ENCODE measurements at places on chromosomes 4 and X. TPM values are rescaled to one million over a fixed set of nuclear protein-coding genes. Genes with fewer than 3 reads are reported as not detected.

Gene ANK2
- total RNA-seq = 1.9 TPM

Gene AMOT
- 0.35 TPM for total RNA-seq

Gene TNMD
- not detected for total RNA-seq

Gene PRRG3
- total RNA-seq = not detected

Gene SCML2
- total RNA-seq = 2.5 TPM

Gene MAGEB17
- total RNA-seq = not detected

Gene TCEAL6
- not detected for total RNA-seq

DNA sequence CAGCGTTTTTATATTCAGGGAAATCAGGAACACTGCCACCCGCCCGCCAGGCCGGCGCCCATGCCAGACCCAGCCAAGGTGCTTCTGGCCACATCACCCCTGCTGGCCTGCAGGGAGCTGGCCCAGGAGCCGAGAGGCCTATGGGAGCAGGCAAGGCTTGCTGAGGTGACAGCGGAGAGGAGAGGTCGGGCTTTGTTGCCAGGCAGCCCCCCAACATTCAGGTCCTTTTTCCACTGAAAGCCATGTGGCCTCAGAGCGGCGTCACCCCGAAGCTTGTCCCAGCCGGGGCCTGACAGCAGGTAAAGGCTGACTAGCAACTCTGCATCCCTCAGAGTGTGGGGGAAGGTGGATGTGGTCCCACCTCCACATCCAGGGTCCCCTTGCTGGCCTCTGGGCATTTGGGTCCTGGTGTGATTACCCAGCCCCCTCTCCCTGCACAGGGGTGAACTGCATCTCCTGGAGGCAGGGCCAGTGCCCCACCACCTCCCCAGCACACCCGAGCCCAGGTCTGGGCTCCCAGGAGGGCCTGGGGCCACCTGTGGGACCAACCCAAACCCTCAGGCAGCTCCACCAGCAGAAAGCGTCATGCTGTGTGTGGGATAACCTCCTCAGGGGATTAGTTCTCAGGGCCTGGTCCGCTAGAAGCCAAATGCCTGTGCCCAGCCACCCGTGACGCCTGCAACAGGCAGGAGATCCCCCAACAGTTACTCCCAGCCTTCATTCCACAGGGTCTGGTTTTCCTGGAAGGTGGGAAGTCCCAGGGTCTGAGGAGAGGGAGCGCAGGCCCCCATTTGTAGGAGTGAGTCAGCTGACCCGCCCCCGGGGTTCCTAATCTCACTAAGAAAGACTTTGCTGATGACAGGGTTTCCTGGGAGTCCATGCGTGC lies at the start of gene PDE6B:
Gene PDE6B (plus strand): TSS at position 869 of the 886 bp plus-strand sequence. CDS start 54 bp downstream, outside the sequence.
- DNase-seq = no peak
- H3K36me3 ChIP-seq = no peaks in the 10 kb centered on the region
- no peak within 1 kb of the TSS for H3K4me3 ChIP-seq
- H3K4me1 ChIP-seq = no peaks in the 10 kb centered on the region
- no peak within 1 kb of the TSS for H3K27ac ChIP-seq

- no peak overlapping the region for H3K4me3 ChIP-seq
- H3K4me1 ChIP-seq = no peaks in the 10 kb centered on the region
- H3K27me3 ChIP-seq = no peaks in the 10 kb centered on the region
- H3K36me3 ChIP-seq = no peaks in the 10 kb centered on the region
- no peak for DNase-seq
Measured at GRCh38 chrX:128676651-128677050, 624.4 kb upstream of the ACTRT1 start.

- no peak for DNase-seq
- H3K36me3 ChIP-seq = peaks cover 54% of the 10 kb centered on the region
- H3K4me1 ChIP-seq = peaks cover 2% of the 10 kb centered on the region
- no peak overlapping the region for H3K4me3 ChIP-seq
- H3K27ac ChIP-seq = no peak overlapping the region
Measured at GRCh38 chr4:102281171-102281839, 64.0 kb downstream of the SLC39A8 start.

DNA sequence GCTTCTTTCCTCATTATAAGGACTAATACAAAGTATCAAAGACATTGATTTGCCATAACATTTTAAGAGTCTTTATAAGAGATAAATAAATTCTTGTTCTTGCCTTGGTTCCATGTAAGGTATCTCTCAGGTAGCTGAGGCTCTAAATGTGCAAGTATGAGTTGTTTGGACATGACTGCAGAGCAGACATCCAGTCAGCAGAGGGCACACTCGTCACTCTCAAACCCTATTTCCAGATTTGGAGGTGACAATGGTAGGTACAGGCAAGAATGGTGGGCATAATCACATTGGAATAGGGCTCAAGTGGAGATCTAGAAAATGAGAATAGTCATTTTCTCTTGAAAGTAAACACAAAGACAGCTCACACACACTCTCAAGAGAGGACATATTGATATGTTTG lies 133.3 kb upstream of the ZIC3 start:
- no peak overlapping the region for H3K27ac ChIP-seq
- H3K4me3 ChIP-seq = no peak overlapping the region
- no peaks in the 10 kb centered on the region for H3K36me3 ChIP-seq
- H3K4me1 ChIP-seq = no peaks in the 10 kb centered on the region
- DNase-seq = no peak

DNA sequence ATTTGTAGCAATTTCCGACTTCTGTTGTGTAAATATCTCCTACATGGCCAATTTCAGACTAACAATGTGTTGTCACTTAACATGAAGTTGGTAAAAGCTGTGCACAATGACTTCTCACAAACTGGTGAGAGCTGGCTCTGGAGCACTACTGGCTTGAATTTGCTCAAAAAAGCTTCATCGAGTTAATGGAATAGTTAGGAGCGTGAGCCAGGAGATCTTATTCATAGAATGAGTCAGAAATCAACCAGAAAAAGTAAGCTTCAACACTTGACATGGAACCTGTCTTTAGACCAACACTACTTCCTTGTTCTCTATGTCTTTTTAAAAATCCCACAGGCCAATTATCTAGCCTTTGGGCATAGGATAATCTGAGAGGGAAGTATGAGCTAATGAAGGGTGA lies 7.9 kb upstream of the CHRDL1 start:
- H3K4me3 ChIP-seq = no peak overlapping the region
- no peaks in the 10 kb centered on the region for H3K4me1 ChIP-seq
- no peaks in the 10 kb centered on the region for H3K36me3 ChIP-seq
- no peak for DNase-seq
- H3K27me3 ChIP-seq = no peaks in the 10 kb centered on the region
- no peak overlapping the region for H3K27ac ChIP-seq

- H3K4me3 ChIP-seq = no peak overlapping the region
- no peak overlapping the region for H3K27ac ChIP-seq
- no peaks in the 10 kb centered on the region for H3K4me1 ChIP-seq
- H3K27me3 ChIP-seq = peaks cover 3% of the 10 kb centered on the region
Measured at GRCh38 chrX:149648932-149649331, 17.3 kb upstream of the TMEM185A start.

DNA sequence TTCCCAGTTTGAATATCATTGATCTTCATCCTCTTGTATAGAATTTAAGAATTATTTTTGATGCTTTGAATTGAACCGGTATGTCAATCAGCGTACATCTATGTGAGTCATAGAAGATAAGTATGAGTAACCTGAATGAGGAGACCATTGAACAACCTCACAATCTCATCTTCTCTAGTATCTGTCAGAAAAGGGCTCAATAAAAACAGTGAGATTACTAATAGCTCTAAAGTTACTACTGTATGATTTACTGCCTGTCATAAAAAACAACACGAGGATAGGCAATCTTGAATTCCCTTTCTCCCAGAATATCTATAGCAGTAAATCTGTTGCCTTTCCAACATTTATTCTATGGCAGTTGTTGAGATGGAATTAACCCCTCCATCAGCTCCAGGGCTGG lies 36.1 kb downstream of the PHOX2B start:
- no peaks in the 10 kb centered on the region for H3K36me3 ChIP-seq
- no peak overlapping the region for H3K27ac ChIP-seq
- no peak for DNase-seq
- no peaks in the 10 kb centered on the region for H3K27me3 ChIP-seq
- no peak overlapping the region for H3K4me3 ChIP-seq

GRCh38 chr4:39596971-39597370 lies 41.7 kb downstream of the SMIM14 start:
- H3K27me3 ChIP-seq = no peaks in the 10 kb centered on the region
- H3K4me3 ChIP-seq = no peak overlapping the region
- DNase-seq = no peak

DNA sequence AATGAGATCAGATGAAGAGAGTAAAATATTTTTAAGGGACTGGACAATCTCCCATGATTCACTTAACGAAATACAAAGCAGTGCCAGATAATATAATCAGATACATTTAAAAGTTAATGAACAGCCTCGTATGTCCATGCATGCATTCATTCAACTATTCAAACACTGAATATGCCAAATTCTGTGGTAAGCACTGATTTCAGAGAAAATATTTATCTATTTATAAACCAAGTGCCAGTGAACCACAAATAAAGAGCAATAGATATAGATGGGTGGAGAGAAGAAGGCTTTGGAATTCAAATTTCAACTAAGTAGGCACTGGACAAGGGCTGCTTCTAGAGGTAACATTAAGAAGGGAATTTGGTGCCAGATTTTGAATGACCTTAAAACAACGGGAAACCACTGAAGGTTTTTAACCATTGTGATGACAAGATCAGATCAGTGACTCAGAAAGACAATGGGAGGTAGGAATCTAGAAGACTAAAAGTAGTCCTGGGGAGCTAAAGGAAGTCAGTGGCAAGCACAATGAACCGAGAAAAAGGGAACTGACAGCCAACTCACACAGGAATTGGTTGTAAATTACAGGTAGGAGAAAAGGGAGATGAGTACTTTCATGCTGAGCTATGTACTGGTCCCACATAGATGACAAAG lies 14.2 kb downstream of the ELOVL6 start:
- no peak overlapping the region for H3K27ac ChIP-seq
- peaks cover 8% of the 10 kb centered on the region for H3K4me1 ChIP-seq
- no peak overlapping the region for H3K4me3 ChIP-seq
- DNase-seq = no peak

- peaks cover 49% of the 10 kb centered on the region for H3K27me3 ChIP-seq
- peaks cover 4% of the 10 kb centered on the region for H3K4me1 ChIP-seq
- H3K27ac ChIP-seq = no peak overlapping the region
- no peak overlapping the region for H3K4me3 ChIP-seq
- DNase-seq = no peak
Measured at GRCh38 chr4:127776620-127777019, 5.5 kb upstream of the HSPA4L start.

- no peaks in the 10 kb centered on the region for H3K36me3 ChIP-seq
- no peaks in the 10 kb centered on the region for H3K4me1 ChIP-seq
- no peak for DNase-seq
- H3K27ac ChIP-seq = no peak overlapping the region
- no peaks in the 10 kb centered on the region for H3K27me3 ChIP-seq
Measured at GRCh38 chr4:162149644-162150043, 14.2 kb downstream of the FSTL5 start.

GRCh38 chr4:152659806-152660205 lies 20.0 kb downstream of the TMEM154 start:
- no peak overlapping the region for H3K27ac ChIP-seq
- H3K27me3 ChIP-seq = no peaks in the 10 kb centered on the region
- H3K4me3 ChIP-seq = no peak overlapping the region

- H3K36me3 ChIP-seq = no peaks in the 10 kb centered on the region
- no peak overlapping the region for H3K4me3 ChIP-seq
- no peaks in the 10 kb centered on the region for H3K27me3 ChIP-seq
- peaks cover 4% of the 10 kb centered on the region for H3K4me1 ChIP-seq
Measured at GRCh38 chrX:10197279-10198210, 40.8 kb downstream of the CLCN4 start.

- no peak overlapping the region for H3K4me3 ChIP-seq
- no peaks in the 10 kb centered on the region for H3K4me1 ChIP-seq
- H3K27me3 ChIP-seq = no peaks in the 10 kb centered on the region
- no peak for DNase-seq
- no peaks in the 10 kb centered on the region for H3K36me3 ChIP-seq
- no peak overlapping the region for H3K27ac ChIP-seq
Measured at GRCh38 chr4:8725845-8726244, 133.3 kb downstream of the CPZ start.

- no peak overlapping the region for H3K4me3 ChIP-seq
- no peak overlapping the region for H3K27ac ChIP-seq
- no peaks in the 10 kb centered on the region for H3K27me3 ChIP-seq
- H3K36me3 ChIP-seq = no peaks in the 10 kb centered on the region
- no peaks in the 10 kb centered on the region for H3K4me1 ChIP-seq
Measured at GRCh38 chrX:98379134-98379533, 1495.4 kb downstream of the RPA4 start.

- H3K27me3 ChIP-seq = peaks cover 24% of the 10 kb centered on the region
- no peaks in the 10 kb centered on the region for H3K36me3 ChIP-seq
- no peaks in the 10 kb centered on the region for H3K4me1 ChIP-seq
- H3K27ac ChIP-seq = no peak overlapping the region
Measured at GRCh38 chr4:121448231-121448630, 67.4 kb upstream of the QRFPR start.

DNA sequence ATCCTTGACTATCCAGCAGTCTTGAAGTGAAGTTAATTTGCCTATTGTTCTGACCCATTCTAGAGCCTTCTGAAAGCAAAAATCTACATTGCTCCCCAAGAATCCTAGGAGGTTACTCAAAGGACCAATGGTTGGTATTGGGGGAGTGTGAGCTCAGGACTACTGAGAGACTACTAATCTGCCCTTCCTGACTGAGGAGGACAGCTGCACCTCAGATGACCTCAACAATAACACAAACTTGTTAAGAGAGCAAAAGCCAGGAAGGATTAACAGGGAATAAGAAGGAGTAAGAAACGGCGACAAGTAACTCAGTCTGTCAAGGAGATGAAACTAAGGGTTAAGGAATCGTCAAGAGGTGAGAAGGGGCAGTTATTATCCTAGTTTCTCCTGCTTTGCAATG lies 43.4 kb downstream of the IDS start:
- no peaks in the 10 kb centered on the region for H3K36me3 ChIP-seq
- H3K4me3 ChIP-seq = no peak overlapping the region
- H3K27ac ChIP-seq = no peak overlapping the region

- H3K36me3 ChIP-seq = peaks cover 17% of the 10 kb centered on the region
- no peak for DNase-seq
- H3K4me3 ChIP-seq = no peak overlapping the region
- no peaks in the 10 kb centered on the region for H3K27me3 ChIP-seq
- H3K27ac ChIP-seq = no peak overlapping the region
Measured at GRCh38 chrX:81286608-81287007, 84.7 kb downstream of the SH3BGRL start.

- DNase-seq = no peak
- peaks cover 35% of the 10 kb centered on the region for H3K4me1 ChIP-seq
- no peaks in the 10 kb centered on the region for H3K27me3 ChIP-seq
- H3K4me3 ChIP-seq = peak overlapping the region; percentile 77
Measured at GRCh38 chr4:173170182-173170778, 1.7 kb downstream of the GALNT7 start.

- H3K27me3 ChIP-seq = peaks cover 4% of the 10 kb centered on the region
- DNase-seq = no peak
- H3K4me3 ChIP-seq = no peak overlapping the region
- no peak overlapping the region for H3K27ac ChIP-seq
- no peaks in the 10 kb centered on the region for H3K36me3 ChIP-seq
- H3K4me1 ChIP-seq = no peaks in the 10 kb centered on the region
Measured at GRCh38 chr4:152209772-152210493, 326.0 kb downstream of the FBXW7 start.

Measured in activated CD4-positive, alpha-beta memory T cell treated with anti-CD3 and anti-CD28 coated beads, Interleukin-2, amount 10 ng/mL, durations not matched to agents 7 days and 5 days (primary cell).